ENCODE measurements at places on chromosomes 4 and X. TPM values are rescaled to one million over a fixed set of nuclear protein-coding genes. Genes with fewer than 3 reads are reported as not detected.

REELD1 gene
- not detected for total RNA-seq

GABRG1 gene
- total RNA-seq, result not detected

RIBC1 gene
- 0.44 TPM for total RNA-seq

PAGE1 gene
- not detected for total RNA-seq

GATA1 gene
- total RNA-seq, result not detected

NSG1 gene
- total RNA-seq, result 0.09 TPM

DGKK gene
- total RNA-seq, result not detected

HS6ST2 gene
- total RNA-seq, result 1.2 TPM

HTN3 gene
- total RNA-seq, result not detected

RHOXF2B gene
- not detected for total RNA-seq

PRPS2 gene
- 111 TPM for total RNA-seq

NUDT11 gene
- 3.6 TPM for total RNA-seq

FOXP3 gene
- total RNA-seq, result 14.2 TPM

Data from activated CD4-positive, alpha-beta T cell treated with anti-CD3 and anti-CD28 coated beads, Interleukin-2, amount 10 ng/mL, durations not matched to agents 24 days and 14 days (primary cell).